ENCODE measurements at places on chromosomes 1 and 21.
A peak's percentile ranks its signal among the peaks of the same experiment; 100 is the strongest.

DNA sequence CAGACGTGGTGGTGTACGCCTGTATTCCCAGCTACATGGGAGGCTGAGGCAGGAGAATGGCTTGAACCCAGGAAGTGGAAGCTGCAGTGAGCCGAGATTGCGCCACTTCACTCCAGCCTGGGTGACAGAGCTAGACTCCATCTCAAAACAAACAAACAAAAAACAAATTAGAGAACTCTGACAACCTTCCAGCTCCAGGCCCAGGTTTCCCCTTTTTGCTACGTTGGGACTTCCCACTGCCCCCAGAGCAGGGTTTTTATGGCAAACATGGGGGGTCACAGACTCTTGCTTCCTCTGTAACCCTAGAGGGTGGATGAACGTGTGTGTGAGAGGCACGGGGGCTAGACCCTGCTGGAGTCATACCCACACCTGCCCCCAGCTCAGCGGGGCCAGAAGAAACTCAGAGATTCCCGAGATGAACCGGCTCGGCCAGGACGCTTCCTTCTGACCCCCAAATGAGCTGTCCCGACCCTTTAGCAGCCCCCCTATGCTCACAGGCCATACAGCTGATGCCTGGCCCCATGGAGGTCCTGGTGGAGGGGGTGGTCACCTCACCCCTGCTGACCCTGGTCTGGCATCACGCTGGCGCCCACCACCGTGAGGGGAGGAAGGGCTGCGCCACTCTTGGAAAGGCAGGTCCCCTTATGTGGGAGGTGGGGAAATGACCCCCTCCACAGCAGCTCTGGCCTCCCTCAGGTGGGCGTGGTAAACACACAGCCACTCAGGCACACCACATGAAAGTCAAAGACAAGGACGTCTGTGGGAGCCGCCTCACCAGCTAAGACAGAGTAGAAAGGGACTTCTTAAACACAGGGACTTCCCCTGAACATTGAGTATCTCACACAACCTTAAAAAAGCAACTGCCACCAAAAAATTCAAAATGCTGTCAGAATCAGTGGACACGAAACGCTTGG is 7.1 kb downstream of the GPR157 start:
- DNase-seq = no peak

DNA sequence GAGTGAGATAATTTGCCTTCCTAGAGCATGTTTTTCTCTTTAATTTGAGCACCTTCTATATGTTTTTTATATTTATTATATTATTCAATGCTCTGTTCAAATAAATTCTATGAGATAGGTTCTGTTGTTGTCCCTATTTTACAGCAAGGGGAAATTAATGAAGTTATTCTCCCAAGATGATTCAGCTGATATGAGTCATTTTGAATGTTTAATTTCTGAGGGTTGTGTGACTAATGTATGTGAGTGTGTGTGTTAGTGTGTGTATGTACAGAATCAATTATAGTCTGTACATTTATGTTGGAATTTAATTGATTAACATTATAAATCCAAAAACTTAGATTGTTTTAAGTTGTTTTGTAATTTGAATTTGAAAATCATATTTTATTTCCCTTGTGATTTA is 1536.7 kb upstream of the B3GALT2 start:
- no peak for DNase-seq

- no peak for DNase-seq
Measured at GRCh38 chr1:178574345-178574744, 61.4 kb downstream of the TEX35 start.

DNA sequence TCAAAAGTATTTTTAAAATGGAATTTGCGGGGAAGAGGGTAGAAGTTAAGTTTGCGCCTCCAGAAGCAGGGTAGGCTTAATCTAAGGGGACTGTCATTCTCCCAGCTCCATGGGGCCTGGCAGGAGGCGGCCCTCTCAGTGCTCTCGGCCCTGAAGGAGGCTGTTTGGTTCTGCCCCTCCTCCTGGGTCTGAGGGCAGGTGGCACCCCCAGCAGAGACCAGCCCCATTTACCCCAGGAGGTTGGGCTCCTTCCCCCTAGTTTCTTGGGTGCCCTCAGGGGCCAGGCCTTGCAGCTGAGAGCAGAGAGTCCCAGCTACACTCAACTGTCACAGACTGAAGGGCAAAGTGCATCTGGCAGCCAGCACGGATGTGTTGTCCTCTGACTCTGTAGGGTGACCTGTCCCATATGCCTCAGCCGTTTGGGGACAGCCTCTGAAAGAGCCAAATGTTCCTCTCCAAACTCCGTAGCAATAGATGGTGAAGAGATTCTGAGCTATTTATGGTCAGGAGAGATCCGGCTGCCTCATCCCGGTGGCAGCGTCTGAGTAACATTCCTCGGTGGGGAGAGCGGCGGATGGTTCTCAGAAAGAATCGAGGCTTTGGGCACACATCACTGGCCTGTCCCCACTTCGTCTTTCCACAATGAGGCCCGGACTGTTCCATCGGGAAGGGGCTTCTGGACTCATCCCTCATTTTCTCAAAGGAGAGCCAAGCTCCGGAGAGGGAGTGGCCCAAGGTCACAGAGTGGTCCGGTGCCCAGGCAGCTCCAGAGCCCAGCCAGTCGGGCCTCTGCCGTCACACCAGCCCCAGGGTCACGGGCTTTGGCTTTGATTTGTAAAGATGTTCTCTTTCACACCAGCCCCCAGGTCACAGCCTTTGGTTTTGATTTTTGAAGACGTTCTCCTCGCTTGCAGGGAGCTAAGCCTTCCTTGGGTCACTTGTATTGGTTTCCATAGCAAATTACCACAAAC is 424.2 kb upstream of the VAMP3 start:
- DNase-seq = no peak

DNA sequence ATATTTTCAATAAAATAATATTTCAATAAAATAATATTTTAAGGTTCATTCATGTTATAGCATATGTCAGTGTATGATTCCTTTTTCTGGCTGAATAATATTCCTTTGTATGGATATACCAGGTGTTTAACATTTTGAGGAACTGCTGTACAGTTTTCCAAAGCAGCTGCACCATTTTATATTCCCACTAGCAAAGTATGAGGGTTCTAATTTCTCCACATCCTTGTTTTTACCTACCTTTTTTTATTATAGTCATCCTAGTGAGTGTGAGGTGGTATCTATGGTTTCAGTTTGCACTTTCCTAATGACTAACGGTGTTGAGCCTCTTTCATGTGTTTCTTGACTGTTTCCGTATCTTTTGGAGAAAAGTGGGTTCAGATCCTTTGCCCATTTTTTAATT is 5.2 kb downstream of the DEGS1 start:
- DNase-seq = no peak

DNA sequence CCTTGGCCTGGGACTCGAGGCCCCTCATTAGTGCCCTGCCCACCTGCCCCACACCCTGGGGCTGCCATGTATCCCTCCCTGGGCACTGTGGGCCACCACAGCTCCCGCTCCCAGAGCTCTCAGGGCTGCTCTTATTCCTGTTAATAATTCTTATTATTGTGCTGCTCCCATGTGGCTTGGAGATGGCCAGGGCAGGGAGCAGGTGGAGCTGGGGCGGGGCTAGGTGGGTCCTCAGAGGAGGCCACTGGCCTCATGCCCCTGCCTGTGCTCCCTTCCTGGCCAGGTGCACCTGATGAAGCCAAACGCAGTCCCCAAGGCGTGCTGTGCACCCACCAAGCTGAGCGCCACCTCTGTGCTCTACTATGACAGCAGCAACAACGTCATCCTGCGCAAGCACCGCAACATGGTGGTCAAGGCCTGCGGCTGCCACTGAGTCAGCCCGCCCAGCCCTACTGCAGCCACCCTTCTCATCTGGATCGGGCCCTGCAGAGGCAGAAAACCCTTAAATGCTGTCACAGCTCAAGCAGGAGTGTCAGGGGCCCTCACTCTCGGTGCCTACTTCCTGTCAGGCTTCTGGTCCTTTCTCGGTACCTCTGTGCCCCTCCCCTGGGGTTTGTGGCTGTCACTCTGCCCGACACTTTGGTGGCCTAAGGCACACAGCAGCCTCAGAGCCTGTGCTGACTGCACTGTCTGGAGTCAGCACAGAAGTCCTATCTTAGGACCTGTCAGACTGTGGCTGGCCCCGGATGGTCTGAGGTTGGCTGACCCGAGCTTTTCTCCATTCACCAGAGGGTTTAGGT is 34.1 kb downstream of the BMP8A start:
- DNase-seq = no peak

DNA sequence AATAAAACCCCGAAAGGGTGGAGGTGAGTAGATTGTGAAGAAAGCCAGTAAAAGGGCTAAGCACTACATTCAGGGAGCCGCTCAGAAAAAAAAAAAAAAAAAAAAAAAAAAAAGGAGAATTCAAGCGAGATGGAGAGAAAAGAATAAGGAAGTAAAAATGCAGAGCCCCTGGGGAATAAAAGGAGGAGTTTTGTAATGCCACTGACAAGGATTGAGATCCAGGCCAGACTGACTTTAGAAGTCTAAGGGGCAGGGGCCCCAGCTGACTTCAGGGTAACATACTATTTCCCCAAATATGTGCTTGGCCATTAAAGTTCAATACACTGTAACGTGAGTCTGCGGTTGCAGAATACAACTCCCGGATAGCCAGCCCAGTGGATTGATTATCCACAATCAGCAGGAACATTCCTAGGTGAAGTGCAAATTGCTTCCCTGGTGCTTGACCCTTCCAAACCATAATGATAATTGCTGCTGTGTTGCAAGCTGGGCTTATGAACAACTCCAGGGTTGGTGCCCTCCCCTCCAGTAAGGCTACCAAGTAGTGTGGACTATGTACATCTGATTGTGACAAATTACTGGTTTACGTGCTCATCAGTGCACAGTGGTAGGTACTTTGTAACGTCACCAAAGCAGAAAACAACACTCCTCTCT is 30.7 kb upstream of the RRP15 start:
- DNase-seq = no peak

GRCh38 chr21:40047993-40048730 is 180.9 kb downstream of the PCP4 start:
- no peak for DNase-seq

DNA sequence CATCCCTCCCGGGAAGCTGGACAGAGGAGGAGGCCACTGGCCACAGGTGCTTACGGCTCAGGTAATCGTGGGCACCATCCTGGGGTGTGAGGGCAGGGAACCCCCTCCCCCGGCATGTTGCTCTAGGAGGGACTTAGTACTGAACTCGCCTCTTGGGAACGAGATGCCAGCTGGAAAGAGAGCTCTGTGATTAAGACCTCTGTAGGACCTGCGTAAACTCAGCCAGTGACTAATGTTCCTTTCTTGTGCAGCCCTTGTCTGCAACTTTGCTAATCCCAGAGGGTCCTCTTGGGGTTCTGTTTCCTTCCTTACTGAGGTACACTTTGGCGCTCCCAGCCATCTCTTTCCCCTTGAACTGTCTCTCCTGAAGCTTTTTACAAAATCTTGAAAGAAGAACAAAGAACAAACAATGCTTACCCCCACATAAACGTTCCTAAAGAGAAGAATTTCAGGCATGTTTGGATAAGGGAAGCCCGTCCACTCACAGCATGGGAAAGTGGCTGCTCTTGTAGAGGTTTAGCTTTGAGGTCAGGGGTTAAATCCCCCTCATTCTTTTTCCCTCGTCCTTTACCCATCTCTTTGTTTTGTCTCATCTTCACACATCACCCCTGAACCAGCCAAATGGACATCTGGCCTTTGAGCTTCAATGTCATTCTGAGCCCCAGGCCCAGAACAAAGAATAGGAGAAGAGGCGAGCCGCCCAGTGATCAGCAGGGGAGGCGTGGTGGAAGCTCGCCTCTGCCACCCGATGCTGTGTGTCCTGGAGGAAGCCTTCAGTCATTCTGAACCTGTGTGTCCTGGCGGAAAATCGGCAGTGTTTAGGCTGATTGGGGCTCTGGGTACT is 37.4 kb downstream of the CITED4 start:
- no peak for DNase-seq

DNA sequence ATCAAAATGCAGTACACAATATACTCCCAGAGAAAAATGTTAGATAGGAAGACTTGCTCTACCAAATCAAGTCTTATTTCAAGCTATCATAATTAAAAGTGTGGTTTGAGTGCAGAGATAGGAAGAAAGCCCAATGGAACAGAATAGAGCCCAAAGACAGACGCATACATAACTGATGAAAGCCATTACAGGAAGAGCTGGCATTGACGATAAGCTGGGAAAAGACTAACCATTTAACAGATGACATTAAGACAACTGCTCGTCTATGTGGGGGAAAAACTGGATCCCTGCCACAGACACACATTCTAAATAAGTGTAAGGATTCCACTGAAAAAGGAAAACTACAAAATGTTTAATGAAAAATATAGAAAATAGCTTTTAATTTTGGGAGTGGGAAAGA is 85.5 kb downstream of the NGF start:
- peak; percentile 45 for DNase-seq

DNA sequence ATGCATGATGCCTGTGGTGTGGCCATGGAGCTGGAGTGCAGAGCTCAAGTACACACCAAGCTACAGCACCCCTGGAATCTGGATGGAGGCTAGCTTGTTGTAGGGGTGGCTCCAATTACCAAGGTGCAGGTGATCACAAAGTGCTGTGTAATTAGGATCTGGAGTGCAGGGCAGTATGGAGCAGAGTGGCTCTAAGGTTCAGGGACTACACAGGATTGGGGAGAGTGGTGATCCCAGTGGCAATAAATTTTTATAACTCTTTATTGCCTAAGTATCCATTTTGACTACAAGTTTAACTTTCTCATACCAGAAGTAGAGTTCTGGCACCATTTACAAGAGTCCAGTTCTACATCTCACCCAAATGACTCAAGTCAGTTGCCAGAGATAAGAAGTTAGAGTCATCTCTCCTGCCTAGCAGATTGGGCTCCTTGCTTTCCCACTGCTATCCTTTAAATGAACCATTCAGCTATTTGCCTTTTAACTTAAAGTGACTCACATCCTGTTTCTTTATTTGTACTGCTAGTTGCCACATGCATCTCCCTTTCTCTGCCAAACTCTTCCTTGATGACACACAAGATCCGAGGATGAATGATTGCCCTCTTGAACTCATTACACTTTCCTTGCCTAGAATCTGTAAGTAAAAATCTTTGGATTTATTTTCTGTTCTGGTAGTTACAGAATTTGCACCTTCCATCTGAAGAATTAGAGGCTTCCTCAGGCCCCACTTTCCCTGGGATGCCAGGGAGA is 427.2 kb downstream of the KCNT2 start:
- no peak for DNase-seq

- no peak for DNase-seq
Measured at GRCh38 chr1:202638019-202638700, 72.1 kb downstream of the SYT2 start.

DNA sequence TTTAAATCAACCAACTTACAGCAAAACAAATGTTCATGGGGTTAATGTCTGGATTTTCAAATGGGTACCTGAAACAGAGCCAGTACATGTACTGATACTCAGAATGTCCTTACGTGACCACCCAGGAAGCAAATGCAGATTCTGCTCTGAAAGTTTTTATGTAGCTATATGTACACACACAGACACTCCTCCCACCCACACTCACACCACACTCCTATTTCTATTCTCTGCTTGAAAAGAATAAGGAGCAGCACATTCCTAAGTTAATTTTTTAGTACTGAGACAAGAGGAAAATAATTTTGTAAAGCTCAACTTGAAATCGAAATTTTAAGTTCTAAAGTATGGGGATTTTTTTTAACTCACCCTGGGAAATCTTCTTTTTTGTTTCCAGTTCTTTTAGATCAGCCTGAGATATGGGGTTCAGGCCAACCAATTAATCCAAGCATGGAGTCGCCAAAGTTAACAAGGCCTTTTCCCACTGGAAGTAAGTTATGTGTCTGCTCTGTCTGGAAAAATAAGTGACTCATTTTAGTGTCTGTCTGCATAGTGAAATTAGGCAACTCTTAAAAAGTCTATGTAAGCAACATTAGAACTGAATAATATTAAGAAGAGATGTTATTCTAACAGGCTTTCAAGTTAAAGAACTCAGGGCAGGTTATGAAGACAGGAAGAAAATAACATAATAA is 75.5 kb upstream of the DYNLT5 start:
- no peak for DNase-seq

All from SK-N-SH (cell line).